ENCODE measurements at places on chromosomes 4 and X. TPM values are rescaled to one million over a fixed set of nuclear protein-coding genes. Genes with fewer than 3 reads are reported as not detected.

TMEM185A gene
- total RNA-seq, result 14.8 TPM

PRSS12 gene
- total RNA-seq, result 34.1 TPM

ARHGAP36 gene
- total RNA-seq, result not detected

ZNF595 gene
- total RNA-seq, result 7.6 TPM

SHROOM3 gene
- total RNA-seq, result 1.6 TPM

WDR45 gene
- total RNA-seq, result 36.3 TPM

OTUD5 gene
- 28.6 TPM for total RNA-seq

OTC gene
- not detected for total RNA-seq

ACOT9 gene
- total RNA-seq, result 31.5 TPM

CXCL11 gene
- 0.14 TPM for total RNA-seq

REPS2 gene
- total RNA-seq, result 0.14 TPM

CXCR3 gene
- total RNA-seq, result not detected

SHOX gene
- total RNA-seq, result not detected

ERCC6L gene
- 0.28 TPM for total RNA-seq

EXOC1L gene
- total RNA-seq, result not detected

GCNA gene
- total RNA-seq, result 1.5 TPM

PDZD4 gene
- total RNA-seq, result 0.14 TPM

FDCSP gene
- not detected for total RNA-seq

TMA16 gene
- total RNA-seq, result 24.6 TPM

AMTN gene
- not detected for total RNA-seq

KLHL34 gene
- not detected for total RNA-seq

PASD1 gene
- total RNA-seq, result not detected

GJB1 gene
- total RNA-seq, result not detected

GIMD1 gene
- total RNA-seq, result not detected

TRMT44 gene
- total RNA-seq, result 14.1 TPM

CTAG1B gene
- total RNA-seq, result not detected

TLR2 gene
- 0.28 TPM for total RNA-seq

MID1IP1 gene
- 51.8 TPM for total RNA-seq

CT45A1 gene
- not detected for total RNA-seq

KLB gene
- total RNA-seq, result not detected

LRCH2 gene
- 14.2 TPM for total RNA-seq

GUCY1B1 gene
- total RNA-seq, result 6.3 TPM

DCK gene
- 6.4 TPM for total RNA-seq

NUDT11 gene
- total RNA-seq, result 17.7 TPM

SLC2A9 gene
- total RNA-seq, result 4.3 TPM

CSAG1 gene
- not detected for total RNA-seq

FSTL5 gene
- not detected for total RNA-seq

USP17L30 gene
- total RNA-seq, result not detected

XPNPEP2 gene
- total RNA-seq, result 1.9 TPM

SUPT20HL1 gene
- total RNA-seq, result 0.14 TPM

NDP gene
- total RNA-seq, result 0.28 TPM

GC gene
- total RNA-seq, result not detected

TRIM60 gene
- total RNA-seq, result not detected

PNPLA4 gene
- 18.5 TPM for total RNA-seq

SPANXC gene
- not detected for total RNA-seq

HERC5 gene
- 0.57 TPM for total RNA-seq

SAGE1 gene
- total RNA-seq, result under 0.01 TPM

AMBN gene
- not detected for total RNA-seq

DSPP gene
- total RNA-seq, result not detected

All from smooth muscle cell of bladder (primary cell).